ENCODE measurements at places on chromosomes 5 and 9.

DNA sequence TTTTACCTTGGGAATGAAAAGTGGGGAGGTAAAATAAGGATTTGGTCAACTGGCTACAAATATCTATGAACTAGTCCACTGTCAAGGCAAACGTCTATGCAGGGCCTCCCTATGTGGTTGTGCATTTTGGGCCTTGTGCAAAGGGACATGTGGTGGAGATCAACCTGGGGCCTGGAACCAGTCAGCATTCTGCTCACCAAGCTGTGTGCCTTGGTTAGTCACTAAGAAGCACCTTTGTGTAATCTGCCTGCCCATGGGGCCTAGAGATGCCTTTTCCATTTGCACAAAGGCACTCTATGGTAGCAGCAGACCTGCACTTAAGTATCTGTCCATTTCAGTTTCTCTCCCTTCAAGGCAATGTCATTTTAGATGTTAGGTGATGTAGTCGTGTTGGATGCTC lies 184.0 kb downstream of the GNAQ start:
- DNase-seq: no peak

DNA sequence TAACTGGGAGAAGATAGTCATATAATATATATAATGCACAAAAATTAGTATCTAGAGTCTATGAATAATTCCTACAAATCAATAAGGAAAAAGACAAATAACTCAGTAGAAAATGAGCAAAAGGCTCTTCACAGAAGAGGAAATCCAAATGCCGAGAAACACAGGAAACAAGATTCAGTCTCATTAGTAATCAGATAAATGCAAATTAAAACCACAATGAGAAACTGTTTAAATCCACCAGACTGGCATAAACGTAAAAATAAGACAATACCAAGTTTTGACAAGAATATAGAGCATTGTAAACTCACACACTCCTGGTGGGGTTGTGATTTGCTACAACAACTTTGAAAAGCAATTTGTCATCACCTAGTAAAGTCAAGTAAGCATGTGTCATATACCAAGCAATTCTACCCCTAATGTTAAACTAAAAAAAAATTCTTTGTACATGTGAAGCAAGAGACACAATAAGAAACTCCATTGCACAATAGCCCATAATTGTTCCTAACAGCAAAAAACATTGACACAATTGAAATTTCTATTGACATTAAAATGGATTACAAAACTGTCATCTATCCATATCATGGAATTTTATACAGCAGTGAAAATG lies 21.0 kb upstream of the UBLCP1 start:
- DNase-seq: no peak

GRCh38 chr5:31362931-31363568 lies 168.8 kb downstream of the DROSHA start:
- DNase-seq: no peak

- DNase-seq: no peak
Observed at GRCh38 chr5:154677921-154678320, 77.3 kb upstream of the LARP1 start.

DNA sequence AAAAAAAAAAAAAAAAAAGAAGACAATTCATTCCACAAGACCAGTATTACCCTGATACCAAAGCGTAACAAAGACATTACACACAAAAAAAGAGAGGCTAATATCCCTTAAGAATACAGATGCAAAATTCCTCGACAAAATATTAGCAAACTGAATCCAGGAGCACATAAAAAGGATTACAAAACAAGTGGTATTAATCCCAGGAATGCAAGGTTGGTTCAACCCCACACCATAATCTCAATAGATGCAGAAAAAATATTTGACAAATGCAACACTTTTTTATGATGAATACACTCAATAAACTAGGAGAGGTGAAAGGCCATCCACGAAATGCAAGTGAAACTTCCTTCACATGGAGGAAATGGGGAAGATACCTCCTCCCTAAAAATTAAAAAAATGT lies 80.1 kb upstream of the TLR4 start:
- no peak for DNase-seq

DNA sequence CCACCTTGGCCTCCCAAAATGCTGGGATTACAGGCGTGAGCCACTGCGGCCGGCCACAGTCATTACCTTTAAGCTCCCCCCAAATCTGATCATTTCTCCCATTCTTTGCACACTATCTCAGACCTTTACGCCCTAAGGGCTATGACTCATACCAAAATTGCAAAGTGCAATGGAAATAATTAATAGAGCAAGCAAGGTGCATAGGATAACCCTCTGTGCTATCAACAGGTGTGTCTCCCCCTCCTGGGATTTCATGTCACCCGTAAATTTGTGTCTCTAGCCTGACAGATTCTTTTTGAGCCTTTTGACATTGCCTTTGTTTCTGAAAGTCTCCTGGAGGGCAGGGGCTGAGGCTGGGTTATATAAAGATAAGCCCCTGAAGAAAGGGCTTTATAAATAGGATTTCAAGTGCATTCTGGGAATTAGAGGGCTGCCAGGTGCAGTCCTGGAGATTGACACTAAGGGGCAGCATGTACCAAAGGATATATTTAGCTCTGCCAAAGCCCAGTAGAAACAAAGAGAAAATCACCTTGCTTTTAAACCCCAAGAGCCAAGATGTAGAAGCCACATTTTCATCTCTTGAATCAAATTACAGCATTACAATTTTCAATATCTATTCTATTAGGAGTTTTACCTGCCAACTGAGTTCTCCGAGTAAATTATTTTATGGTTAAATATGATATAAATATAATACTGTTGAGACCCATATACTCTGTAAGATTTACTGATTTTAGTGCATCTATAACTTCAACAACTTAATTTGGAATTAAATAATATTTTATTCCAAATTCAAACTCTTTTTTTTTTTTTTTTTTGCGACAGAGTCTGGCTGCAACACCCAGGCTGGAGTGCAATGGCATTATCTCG lies 18.2 kb downstream of the S100Z start:
- no peak for DNase-seq

- no peak for DNase-seq
Observed at GRCh38 chr9:69671311-69671878, 776 bp downstream of the APBA1 start.

DNA sequence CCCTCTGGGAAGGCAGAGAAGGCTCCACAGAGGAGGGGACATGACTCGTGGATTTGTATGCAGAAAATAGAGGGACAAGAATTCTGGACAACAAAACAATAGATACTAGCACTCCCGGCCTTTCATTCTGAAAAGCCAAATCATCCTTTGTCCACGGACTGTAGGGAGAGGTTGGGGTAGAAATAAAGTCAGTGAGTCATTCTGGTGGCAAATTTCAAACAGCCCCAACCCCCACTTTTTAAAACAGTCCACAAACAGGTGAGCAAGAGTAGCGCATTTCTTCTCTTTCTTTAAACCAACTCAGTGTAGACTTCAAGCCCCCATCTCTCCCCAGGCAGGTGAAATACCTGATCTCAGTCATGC lies 56.1 kb downstream of the PTPDC1 start:
- no peak for DNase-seq

DNA sequence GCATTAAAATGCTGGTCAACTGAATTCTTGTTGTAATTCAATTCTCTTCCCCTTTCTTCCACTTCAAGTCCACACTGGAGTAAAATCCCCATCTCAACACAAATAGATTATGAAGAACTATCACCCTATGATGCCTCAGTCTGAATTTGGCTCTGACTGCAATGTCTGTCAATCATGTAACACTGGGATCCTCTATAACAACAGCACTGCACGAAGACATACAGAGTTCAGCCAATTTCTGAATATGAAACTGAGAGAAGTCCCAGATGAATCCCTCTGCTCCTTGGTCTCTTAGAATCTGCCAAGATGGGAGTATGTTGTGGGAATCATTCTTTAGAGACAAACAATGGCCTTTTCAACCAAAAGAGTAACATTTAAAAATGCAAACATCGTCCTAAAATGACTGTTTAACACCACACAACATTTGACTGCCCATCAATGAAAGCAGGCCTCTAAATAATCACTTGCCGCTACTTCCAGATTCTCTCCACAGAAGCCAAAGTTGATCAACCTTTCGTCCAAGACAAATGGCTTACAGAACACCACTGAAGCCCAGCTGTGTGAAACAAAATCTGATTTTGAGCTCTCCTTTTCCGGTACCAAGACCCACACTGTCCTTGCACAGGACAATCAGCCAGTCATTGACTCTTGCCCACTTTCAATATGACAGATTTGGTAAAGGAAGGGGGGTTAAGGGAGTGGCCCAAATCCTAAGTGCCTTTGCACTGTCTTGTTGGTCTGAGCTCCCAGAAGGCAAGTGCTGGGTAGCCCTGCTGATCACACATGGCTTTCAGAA lies 258.0 kb downstream of the EBF1 start:
- DNase-seq: no peak

DNA sequence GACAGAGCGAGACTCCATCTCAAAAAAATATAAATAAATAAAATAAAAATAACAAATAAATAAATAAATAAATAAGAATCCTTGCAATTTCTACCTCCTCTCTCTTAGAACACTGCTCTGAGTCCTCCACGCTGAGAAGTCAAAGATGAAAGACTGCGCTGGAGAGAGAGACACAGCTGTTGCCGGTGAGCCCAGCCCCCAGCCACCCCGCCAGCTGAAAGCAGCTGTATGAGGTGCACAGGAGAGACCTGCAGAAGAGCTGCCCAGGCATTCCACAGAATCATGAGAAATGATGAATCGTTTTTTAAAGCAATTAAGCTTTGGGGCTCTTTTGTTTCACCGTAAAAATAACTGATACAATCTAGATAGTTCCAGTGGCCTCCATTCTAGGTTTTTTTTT lies 16.3 kb upstream of the STRBP start:
- no peak for DNase-seq

GRCh38 chr5:61784341-61784740 lies 452.3 kb downstream of the ZSWIM6 start:
- peak; percentile 8 for DNase-seq

DNA sequence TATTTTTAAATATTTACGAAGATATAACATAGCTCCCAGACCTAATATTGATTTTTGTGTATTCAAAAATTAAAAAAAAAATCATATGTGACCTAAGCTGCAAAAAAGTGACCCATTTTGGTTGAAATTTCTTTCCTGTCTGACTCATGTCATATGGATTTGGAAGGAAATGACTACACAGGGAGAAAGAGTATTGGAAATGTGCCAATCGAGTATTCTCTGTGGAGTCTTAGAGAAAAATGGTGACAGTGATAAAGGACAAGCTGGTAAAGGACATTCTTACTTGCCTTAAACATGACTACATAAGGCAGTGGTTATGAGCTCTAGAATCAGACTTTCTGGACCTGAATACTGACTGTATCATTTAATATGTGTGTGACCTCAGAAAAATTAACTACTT lies 262.9 kb upstream of the PTPRD start:
- no peak for DNase-seq

- no peak for DNase-seq
Observed at GRCh38 chr5:97134634-97135033, 7.8 kb downstream of the LIX1 start.

DNA sequence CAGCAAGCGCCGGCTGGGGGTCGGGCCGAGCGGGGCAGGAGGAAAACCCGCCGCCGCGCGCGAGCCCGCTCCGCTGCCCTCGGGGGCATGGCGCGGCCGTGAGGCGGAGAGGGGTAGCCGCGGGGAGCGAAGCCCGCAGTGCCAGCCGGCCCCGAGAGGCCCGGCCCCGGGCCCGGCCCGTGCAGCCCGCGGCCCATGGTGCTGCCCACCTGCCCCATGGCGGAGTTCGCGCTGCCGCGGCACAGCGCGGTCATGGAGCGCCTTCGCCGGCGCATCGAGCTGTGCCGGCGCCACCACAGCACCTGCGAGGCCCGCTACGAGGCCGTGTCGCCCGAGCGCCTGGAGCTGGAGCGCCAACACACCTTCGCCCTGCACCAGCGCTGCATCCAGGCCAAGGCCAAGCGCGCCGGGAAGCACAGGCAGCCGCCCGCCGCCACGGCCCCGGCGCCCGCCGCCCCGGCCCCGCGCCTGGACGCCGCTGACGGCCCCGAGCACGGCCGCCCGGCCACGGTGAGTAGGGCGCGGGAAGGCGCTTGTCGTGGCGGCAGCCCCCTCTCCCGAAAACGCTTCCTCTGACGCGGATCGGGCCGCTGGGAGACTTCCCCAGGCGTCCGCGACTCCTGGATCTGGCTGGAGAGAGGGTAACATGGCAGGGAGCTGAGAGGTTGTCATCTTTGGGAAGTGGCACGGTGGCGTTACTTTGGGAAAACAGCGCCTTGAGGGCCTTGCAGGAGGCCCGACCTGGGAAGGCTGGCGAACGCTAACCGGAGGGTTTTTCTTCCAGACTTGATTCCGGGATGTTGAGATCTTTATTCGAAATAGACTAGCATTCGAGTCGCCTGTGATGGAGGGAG lies 523 bp downstream of the MAML1 start:
- DNase-seq: no peak

DNA sequence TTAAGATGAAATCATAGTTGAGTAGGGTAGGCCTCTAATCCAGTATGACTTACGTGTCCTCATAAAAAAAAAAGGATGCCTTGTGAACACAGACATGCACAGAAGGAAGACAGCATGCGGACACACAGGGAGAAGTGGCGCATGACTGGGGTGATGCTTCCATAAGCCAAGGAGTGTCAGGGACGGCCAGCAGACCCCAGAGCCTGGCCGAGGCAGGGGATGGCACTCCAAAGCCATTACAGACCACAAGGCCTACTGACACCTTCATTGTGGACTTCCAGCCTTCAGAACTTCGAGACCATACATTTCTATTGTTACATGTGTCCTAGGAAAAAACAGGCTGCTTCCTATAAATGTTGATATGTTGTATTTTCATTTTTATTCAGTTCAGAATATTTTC lies 19.9 kb downstream of the EHMT1 start:
- no peak for DNase-seq

DNA sequence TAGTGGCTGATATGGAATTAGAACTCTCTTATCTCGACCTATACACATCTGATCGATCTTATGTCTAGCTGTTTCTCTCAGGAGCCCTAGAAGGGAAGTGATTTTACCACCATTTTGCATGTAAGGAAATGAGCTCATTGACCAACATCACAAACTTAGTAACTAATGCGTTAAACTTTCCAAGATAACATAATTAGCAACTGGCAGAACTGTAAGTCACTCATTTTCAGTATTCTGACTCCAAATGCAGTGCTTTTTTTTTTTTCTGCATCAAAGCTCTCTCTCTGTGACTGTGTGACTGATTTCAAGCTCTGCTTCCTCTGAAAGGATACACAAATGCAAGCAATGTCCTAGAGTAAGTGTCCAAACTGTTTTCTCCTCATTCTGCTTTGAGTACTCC lies 68.1 kb upstream of the FBXL7 start:
- no peak for DNase-seq

- DNase-seq: no peak
Observed at GRCh38 chr5:179376701-179377420, 31.6 kb upstream of the ADAMTS2 start.

DNA sequence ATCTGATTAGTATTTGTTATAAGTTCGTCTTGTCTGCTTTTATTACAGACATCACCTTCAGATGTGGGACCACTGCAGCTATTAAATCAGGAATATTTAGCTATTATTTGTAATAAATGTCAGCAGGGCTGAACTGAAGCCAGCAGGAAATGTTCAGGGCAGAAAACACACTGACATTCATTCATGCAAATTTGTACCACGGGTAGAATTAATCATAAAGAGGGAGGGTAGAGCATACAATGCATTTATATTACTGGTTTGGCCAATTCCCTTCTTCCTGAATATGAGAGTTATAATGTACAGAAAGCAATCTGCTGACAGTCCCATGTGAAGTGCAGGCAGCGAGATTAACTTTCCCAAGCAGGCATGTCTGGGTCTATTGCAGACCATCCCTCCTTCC lies 117.3 kb upstream of the NUDT12 start:
- no peak for DNase-seq

- no peak for DNase-seq
Observed at GRCh38 chr5:157900644-157901043, 41.7 kb upstream of the CLINT1 start.
